ENCODE measurements at places on chromosomes 3 and 15.

GRCh38 chr3:17583530-17583929 is 158.9 kb downstream of the TBC1D5 start:
- DNase-seq: no peak

- no peak for DNase-seq
These were observed 873 bp downstream of the CAPN7 start for GRCh38 chr3:15206662-15207576.

GRCh38 chr3:72338942-72339669 is 509.1 kb downstream of the SHQ1 start:
- DNase-seq: no peak

GRCh38 chr3:106168962-106169750 is 300.3 kb upstream of the CBLB start:
- no peak for DNase-seq

DNA sequence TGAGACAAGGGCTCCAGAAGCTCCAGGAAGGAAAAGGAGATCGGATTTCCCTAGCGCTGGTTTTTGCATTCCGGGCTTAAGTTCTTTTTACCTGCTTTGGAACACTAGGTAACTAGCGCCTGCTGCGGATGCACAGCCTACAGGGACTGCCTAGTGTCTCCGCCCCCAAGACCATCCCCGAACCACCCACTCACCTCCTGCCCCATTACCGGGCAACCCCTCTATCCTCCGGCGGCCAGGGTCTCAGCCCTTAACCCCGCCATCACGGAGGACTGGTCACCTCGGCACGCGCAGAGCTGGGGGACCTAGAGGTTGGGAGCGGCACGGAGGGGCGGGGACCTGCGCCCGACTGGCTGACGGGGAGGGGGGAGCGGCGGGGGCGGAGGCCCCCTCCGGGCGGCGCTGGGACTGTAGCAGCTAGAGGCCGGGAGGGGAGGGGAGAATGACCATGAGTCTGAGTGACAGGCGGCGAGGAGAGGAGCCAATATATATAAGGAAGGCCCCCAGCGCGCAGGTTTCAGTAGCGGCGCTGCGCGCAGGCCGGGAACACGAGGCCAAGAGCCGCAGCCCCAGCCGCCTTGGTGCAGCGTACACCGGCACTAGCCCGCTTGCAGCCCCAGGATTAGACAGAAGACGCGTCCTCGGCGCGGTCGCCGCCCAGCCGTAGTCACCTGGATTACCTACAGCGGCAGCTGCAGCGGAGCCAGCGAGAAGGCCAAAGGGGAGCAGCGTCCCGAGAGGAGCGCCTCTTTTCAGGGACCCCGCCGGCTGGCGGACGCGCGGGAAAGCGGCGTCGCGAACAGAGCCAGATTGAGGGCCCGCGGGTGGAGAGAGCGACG is at the start of gene DLL4:
TSS of gene DLL4 (plus strand) at position 520 of the 839 bp plus-strand sequence. CDS start 329 bp downstream, outside the sequence.
- DNase-seq: no peak

- no peak for DNase-seq
These were observed 192.7 kb downstream of the DIPK2A start for GRCh38 chr3:144164352-144164751.
